SHP77 (cell line): ENCODE measurements at places on chromosomes 6 and 20.

DNA sequence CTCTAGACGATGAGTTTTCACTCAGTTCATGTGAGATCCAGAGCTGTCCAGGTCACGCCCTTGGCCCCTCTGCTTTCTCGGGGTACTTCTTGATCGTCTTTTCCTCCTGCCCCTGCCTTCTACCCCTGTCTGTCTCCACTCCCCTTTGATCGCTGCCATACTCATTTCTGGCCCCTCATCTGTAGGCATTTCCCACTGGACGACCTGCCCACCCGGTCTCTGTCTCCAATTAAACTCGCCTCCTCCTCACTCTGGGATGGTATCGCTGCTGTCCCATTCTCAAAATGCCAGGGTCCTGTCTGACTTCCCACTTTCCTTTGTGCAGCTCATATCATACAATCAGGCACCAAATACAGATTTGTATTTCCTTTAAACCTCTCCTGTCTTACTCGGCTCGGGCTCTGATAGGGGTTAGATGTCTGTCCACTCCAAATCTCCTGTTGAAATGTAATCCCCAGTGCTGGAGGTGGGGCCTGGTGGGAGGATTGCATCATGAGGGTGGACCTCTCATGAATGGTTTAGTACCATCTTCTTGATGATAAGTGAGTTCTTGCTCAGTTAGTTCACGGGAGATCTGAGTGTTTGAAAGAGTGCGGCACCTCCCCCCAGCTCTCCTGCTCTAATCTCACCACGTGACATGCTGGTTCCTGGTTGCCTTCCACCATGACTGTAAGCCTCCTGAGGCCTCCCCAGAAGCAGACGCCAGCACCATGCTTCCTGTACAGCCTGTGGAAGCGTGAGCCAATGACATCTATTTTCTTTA is 3.5 kb upstream of the SYNJ2 start:
- no peak for DNase-seq

DNA sequence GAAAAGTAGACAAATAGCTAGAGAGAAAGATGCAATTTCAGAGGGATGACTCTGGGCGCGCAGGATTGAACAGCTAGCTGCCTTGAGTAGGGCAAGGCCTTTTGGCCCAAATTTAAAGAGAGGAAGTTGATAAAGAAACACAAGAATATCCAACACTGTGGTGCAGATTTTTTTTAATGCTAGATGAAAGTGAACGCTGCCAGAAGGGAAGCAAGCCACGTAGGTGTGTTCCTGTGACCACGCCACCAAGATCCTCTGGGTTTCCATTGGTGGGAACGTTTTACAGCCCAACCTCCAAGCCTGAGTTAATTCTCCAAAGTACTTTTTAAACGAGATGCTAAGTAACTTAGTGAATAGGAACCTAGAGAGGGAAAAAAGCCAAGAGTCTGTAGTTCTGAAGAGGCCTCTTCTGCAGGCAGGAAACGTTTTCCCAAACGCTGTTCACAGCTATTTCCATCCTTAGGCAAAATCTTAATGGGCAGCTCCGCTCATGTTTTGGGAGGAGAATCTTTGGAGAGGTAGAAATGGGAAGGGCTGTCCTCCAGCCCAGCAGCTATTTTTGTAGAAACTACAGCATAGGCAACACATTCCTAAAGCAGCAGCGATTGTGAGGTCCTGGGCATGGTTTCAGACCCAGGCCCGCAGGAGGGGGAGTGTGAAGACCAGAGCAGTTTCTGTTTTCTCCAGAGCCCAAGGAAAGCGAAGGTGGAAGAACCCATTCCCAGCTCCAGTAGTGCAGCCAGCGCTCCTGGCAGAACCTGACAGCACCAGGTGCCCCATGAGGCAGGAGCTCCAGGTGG is 8.2 kb downstream of the LY86 start:
- no peak for DNase-seq

DNA sequence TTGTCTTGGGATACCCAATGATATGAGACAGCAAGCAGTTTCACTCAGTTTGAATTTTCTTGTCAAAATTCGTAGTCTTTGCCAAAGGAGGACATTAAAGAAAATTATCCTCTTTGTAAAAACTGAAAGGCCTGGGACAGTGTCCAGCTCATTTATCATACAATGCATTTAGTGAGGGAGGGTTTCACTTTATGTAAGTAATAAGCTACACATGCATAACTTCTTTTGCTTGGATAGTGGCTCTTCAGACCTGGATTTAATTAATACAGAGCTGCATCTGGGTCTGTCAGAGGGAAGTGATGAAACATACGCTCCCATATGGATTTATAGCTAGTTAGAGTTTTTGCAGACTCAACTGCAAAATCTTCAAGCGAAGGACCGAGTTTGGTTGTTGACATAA is 175.6 kb downstream of the PHACTR1 start:
- DNase-seq = no peak

GRCh38 chr20:60365882-60366281 is 407.7 kb downstream of the CDH26 start:
- DNase-seq = no peak

DNA sequence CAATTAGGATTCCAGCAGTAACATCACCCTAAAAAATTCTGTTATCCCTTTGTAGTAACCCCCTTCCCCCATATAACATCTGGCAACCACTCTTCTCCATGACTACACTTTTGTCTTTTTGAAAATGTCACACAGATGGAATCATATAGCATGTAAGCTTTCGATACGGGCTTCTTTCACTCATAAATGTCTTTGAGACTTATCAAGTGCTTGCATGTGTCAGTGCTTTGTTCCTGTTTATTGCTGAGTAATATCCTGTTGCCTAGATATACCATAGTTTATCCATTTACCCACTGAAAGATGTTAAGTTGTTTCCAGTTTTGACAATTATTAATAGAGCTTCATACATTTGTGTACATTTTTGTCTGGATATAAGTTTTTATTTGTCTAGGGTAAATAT is 10.4 kb upstream of the SNPH start:
- no peak for DNase-seq

- DNase-seq = no peak
Observed at GRCh38 chr6:116975600-116975999, 98.6 kb downstream of the RFX6 start.

- DNase-seq = peak; percentile 48
Observed at GRCh38 chr6:32973144-32974015, 5.0 kb downstream of the BRD2 start.

GRCh38 chr6:113833537-113833936 is 23.6 kb upstream of the MARCKS start:
- DNase-seq = no peak

DNA sequence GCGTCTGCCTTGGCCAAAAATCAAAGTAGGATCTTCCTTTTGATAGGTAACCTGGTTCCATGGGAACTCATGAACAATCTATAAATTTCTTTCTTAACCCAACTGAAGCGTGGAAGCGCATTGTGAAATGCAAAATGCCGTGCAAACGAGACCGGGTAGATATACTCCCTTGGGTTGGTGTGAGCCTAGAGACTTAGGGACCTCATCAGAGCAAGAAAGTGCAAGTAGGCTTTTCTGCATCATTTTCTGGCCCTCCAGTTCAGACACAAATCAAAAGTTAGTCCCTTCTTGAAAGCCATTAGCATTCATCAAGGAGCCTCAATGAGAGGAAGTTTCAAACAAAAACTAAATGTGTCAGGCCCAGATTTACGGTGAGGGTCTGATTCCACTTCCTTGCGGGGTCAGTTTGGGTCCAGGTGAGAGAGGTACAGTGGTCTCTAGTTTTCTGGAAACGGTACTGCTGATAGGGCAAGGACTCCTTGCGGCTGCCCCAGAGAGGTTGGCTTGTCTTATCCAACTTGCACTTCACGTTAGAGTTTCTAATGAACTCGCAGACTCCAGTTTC is 5.3 kb upstream of the ZNF184 start:
- no peak for DNase-seq

- DNase-seq = no peak
Observed at GRCh38 chr6:166162599-166163342, 4.9 kb downstream of the TBXT start.
